ENCODE measurements at places on chromosomes 11 and 22.

DNA sequence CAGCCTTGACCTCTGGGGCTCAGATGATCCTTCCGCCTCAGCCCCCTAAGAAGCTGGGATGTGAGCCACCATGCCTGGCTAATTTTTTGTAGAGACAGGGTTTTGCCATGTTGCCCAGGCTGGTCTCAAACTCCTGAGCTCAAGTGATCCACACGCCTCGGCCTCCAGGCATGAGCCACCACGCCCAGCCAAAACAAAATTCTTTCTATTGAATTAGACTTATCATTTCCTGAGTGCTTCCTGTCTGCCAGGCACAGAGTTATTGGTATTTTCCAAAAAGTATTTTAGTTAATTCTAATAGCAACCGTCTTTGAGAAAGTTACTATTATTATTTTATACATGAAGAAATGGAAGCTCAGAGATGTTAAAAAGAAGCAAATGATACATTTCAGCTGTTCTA, 61.4 kb upstream of the LMO2 start:
- DNase-seq, result no peak

DNA sequence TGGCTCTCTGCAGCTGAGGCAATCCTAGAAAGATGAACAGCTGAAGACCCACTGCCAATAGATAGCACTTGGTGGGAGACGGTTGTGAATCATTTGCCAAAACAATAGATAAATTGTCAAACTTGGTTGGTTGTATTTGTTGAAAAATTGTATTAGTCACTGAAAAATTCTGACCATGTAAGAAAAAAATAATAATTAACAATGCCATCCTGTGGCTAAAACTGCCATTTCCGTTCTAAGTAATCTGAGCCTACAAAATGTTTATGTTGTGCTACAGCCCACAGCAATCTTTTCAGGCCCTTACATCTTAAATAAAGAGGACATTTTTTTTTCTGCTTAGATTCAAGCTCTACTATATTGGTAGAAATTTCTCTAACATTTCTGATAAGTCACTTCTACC, 103.2 kb upstream of the ANO3 start:
- DNase-seq, result no peak

DNA sequence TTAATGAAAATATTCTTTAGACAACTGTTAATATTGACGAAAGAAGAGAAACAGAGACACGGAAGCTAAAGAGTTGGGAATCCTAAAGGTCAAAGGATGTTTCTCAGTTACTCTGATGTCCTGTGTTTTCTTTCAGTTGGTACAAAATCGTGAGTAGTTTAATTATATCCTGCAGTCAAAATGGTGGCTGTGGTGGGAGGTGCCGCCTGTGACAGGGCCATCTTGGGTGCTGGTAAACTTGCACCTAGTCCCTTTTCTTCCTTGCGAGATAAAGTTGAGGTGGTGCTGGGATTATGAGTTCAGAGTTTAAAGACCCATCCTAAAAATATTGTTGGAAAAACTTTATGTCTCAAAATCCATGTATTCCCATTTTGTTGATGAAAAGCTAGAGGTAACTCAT, 2.2 kb downstream of the CECR2 start:
- DNase-seq, result no peak

DNA sequence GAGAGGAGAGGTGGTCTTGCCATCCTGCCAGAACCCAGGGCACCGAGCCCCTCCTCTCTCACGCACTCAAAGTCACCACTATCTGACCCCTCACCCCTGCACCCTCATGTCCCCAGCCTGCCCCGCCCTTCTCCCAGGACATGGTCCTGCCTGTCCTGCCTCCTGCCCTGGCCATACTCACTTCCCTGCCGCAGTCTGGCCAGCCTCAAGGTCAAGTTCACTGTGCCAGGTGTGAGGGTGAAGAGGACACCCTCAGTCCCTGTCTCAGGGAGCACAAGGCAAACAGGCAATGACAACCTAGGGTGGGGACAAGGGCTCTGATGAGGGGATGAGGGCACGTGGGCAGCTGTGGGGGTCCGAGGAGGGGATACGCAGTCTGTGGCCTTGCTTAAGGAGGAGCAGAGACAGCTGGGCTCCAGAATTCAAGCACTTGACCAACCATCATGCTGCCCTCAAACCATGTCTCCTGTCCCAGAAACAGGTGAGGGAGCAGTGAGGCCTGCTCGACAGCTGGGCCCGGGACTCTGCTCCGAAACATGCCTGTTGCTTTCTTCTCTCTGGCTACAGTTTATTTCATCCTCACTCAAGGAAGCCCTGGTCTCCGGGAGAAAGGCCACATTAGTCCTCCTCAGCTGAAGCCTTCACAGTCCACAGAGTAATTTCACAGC, 36.6 kb downstream of the PDGFB start:
- DNase-seq, result no peak

DNA sequence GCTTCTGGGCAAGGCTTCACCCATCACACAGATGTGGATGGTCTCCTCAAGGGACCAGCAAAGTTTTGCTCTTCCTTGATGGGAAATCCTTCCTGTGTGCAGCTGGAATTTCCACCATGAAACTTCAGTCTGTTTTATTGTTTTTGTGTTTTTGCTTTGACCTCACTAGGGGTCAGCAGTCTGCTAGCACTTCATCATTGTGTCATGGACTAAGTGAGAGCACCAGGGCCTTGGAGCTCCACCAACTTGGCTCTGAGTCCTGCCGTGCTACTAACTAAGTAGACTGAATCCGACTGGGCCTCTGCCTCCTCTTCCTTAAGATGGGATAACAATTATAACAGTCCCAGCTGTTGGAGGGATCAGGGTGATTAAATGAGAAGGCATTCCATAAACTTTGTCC, 305.8 kb upstream of the NCAM1 start:
- no peak for DNase-seq

DNA sequence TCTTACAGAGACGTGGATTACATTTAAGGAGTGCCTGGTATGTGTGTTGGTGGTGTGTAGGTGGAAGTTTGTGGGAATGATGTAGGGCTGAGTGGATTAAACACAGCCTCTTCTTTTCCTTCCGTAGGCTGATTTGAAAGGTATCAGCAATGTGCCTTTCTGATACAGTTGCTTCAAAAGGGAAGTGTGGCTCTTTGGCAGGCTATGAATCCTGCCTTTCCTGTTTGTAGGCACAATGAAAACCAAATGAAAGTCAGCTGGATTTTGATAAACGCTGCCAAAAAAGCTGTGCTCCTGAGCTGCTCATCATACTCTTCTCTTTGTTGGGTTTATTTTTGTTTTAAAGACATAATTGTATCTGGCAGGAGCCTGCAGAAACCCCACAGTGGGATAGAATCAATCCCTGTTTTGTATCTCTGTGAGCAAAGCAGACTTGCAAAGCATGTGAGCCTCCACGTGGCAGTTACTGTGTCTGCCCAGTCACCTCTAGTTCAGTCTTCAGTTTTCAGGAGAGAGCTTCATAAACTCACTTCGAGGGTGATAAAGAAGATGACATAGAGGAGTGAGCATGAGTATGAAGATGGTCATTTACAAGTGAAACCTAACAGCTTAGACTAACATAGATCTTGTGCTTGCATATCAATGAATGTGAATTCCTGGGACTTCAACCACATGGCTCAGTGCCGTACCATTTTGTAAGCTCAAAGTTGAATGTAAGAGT, 655.7 kb upstream of the KIRREL3 start:
- DNase-seq, result no peak

- no peak for DNase-seq
Observed at GRCh38 chr11:14443638-14444037, 56.0 kb downstream of the COPB1 start.

DNA sequence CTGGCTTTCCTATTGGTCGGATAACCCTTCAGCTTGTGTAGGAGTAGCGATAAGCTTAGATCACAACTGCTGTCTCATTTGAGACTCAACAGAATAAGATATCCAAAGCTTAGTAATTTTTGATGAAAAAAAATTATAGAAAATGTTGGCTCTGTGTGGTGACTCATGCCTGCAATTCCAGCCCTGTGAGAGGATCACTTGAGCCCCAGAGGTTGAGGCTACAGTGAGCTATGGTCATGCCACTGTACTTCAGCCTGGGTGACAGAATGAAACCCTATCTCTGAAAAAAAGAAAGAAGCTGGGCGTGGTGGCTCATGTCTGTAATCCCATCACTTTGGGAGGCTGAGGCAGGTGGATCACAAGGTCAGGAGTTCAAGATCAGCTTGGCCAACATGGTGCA, 55.6 kb upstream of the RRM1 start:
- no peak for DNase-seq

DNA sequence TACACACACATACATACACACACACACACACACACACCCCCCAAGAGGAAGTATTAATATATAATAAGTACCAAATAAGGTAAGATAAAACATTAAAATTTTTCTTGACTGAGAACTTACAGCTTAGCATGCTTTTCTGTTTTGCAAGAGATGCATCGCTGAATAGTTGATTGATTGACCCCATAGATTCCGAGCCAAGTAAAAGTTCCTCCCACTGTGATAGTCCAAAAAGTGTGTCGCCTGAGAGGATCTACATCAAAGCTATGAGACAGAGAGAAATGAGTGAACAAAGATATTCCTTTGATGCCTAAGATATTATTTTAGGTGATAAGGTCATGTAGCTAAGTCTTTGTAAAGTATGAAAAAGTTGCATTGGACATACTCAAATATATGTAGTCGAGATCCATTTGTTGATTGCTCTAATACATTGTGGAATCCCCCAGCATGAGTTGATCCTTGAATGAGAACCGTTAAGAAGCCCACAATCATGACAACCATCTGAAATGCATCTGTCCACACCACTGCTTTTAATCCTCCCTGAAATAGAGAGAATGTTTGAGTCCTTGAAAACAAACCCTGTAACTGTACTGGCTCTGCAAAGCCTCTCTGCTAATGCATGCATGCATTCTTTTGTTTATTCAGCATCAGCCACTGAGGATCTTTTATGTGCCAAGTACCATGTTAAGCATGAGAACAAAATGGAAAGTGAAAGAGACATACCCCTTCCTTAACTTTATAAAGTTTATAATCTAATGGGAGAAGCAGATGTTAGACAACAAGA, 18.3 kb downstream of the SLC5A12 start:
- DNase-seq, result no peak

GRCh38 chr11:68694431-68695297, 10.3 kb downstream of the GAL start:
- DNase-seq, result no peak

DNA sequence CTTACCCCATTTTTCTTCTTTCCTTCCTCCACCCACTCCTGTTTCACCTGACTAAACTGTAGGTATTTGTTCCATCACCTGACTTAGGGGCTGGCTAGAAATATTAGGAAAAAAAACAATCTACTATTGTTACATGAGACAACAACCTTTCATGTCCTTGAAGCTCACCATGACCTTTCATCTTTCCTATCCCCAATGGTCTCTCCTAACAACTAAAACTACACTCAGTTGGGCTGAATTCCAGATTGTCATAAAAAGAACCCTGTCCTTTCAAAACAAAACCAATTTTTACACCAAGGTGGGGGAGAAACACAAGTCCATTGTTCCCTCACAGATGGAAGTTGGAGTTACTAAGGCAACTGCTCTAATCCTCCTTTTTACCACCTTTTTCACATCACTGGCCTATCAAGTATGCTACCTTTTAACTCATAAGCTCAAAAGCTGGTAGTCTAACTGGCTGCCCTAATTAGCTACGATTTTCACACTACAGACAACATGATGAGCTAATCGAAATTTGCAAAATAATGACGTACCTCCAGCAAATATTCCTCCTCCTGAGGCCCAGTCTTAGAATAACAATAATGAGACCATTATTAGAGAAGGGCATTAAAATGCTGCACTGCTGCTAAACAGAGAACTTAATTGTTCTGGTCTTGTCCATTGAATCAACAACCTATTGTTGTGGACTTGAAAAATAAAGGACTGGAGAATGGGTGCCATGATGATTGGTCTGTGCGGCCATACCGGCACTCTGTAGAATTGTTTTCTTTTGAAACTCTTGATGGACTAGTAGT, 46.5 kb upstream of the SOX6 start:
- DNase-seq, result no peak

DNA sequence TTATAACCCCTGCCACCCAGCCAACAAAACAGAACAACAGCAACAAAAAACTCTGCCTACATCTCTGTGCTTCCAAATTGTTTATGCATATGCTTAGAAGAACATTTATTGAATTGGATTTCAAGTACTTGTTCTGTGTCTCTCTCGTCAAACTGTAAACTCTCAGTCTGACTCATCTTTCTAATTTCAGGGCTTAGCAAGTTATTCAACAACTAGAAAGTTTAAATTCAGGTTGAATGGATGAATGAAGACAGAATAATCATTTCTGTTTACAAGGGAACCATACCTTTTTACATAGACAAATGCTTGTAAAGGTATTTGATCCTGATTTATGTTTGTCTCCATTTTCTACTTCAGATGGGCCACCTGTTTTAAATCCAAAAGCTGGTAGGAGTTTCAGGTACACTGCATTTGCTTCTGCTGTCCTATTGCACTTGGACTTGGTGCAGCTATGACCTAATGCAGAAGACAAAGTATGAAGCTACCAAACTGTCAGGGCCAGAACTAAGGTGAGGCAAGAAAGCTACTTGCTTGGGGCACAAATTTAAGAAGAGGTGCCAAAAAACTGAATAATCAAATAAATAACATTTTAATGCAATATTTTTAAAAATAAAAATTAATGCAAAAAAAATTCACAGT, 1.6 kb upstream of the FBXO3 start:
- no peak for DNase-seq

GRCh38 chr22:36510384-36510783, 3.5 kb upstream of the FOXRED2 start:
- no peak for DNase-seq

- no peak for DNase-seq
Observed at GRCh38 chr11:61873588-61874376, 17.6 kb downstream of the FADS3 start.

- DNase-seq, result no peak
Observed at GRCh38 chr11:108965306-108966001, 300.6 kb downstream of the DDX10 start.

- DNase-seq, result no peak
Observed at GRCh38 chr11:61698173-61698948, 18.2 kb downstream of the DAGLA start.

DNA sequence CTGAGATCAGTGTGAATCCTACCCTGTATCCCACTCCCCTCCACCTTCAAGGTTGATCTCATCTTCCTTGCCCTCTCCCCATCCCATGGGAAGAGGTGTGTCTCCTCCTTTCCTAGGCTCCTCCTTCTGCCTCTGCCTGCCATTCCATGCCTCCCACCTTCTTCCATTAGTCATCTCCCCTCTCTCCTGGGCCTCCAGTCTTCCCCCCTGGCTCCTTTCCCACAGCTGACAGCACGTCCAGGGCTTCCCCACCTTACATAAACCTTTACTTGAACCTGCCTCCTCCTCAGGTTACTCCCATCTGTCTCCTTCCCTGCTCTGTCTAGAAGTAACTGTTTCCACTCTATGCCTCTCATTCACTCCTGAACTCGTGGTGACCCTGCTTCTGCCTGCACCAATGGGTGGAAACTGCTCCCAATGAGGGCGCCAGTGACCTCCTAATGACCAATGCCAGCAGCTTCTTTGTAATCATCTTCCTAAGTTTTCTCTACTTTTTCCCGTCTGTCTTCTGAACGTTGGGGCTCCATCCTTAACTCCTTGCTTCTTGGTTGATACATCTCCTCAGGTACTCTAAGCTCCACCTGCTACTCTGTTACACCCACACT, 266.9 kb upstream of the NARS2 start:
- no peak for DNase-seq

All from central memory CD4-positive, alpha-beta T cell (primary cell).